ENCODE measurements at places on chromosomes 7 and 10.

- no peaks in the 10 kb centered on the region for H3K4me1 ChIP-seq
- no peaks in the 10 kb centered on the region for H3K36me3 ChIP-seq
- H3K27me3 ChIP-seq = no peaks in the 10 kb centered on the region
- no peak overlapping the region for H3K4me3 ChIP-seq
- no peak for DNase-seq
- no peak overlapping the region for H3K27ac ChIP-seq
These were observed 255.8 kb downstream of the ABCA13 start for GRCh38 chr7:48426966-48427555.

GRCh38 chr10:106320876-106321275 is 843.6 kb downstream of the SORCS1 start:
- H3K27me3 ChIP-seq = no peaks in the 10 kb centered on the region
- H3K27ac ChIP-seq = no peak overlapping the region
- no peaks in the 10 kb centered on the region for H3K36me3 ChIP-seq
- no peaks in the 10 kb centered on the region for H3K4me1 ChIP-seq
- DNase-seq = no peak
- H3K4me3 ChIP-seq = no peak overlapping the region

- peaks cover 8% of the 10 kb centered on the region for H3K4me1 ChIP-seq
- H3K27me3 ChIP-seq = no peaks in the 10 kb centered on the region
- peak; percentile 33 for DNase-seq
- H3K27ac ChIP-seq = peak overlapping the region; percentile 88
These were observed 529 bp downstream of the HPS1 start for GRCh38 chr10:98446151-98446660.

- H3K27ac ChIP-seq = no peak overlapping the region
- peaks cover 2% of the 10 kb centered on the region for H3K4me1 ChIP-seq
- H3K36me3 ChIP-seq = no peaks in the 10 kb centered on the region
- no peak overlapping the region for H3K4me3 ChIP-seq
These were observed 33.3 kb downstream of the CASP7 start for GRCh38 chr10:113712755-113713639.

DNA sequence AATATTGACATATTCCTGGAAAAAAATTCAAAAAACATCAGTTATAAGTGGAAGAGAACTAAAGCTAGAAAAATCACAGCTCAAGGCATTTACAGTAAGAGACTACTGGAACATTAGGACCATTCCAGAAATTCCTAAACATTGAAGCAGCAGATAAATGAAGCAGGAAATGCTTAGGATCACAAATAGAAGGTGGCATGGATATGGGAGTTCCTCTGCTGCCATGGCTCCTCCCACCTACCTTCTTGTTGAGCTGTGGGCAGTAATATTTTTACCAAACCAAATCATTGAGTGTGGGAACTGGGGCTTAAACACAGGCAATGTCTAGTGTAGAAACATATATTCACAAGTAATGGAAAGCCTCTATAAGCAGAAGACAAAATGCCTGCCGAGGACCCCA is 292.8 kb downstream of the ANKRD7 start:
- H3K36me3 ChIP-seq = no peaks in the 10 kb centered on the region
- DNase-seq = peak; percentile 40
- no peak overlapping the region for H3K4me3 ChIP-seq
- no peaks in the 10 kb centered on the region for H3K27me3 ChIP-seq

GRCh38 chr10:20369863-20370736 is 527.0 kb downstream of the NEBL start:
- no peak overlapping the region for H3K4me3 ChIP-seq
- H3K27ac ChIP-seq = no peak overlapping the region
- H3K4me1 ChIP-seq = no peaks in the 10 kb centered on the region
- H3K27me3 ChIP-seq = no peaks in the 10 kb centered on the region
- H3K36me3 ChIP-seq = no peaks in the 10 kb centered on the region

DNA sequence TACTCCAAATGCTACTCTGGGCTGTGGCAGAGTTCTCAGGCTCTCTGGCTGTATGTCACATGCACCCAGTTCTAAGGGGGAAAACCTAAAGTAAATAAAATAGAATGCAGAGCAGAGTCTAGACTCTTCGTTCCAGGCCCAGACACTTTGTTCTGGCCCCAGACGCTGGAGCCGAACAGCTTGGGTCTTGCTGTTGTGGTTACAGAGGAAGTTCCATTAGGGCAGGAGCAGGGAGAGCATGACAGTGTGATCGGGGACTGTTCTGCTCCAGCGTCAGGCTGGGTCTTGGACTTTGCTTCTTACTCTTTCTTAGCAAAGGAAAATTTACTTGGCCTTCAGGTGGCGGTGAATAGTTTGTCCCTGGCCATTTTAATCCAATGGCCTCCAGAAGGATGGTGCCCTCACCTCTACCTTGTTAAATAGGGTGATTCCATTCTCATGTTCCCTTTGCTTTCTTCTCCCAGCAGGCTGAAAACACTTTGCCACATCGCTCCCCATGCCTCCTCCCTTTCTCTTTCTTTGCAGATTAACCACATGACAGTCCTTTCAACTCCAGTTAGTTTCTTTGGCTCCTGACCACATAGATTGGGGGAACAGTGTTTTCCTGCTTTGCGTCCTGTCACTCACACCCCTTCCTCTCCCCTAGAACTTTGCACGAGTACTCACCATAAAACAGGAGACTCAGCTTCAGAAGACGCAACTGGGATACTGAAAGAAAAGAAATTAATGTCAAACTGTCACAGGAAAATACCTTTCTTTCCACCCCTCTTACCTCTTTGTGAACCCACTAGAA is 730.8 kb downstream of the SUGCT start:
- no peak for DNase-seq
- no peaks in the 10 kb centered on the region for H3K36me3 ChIP-seq
- H3K27me3 ChIP-seq = no peaks in the 10 kb centered on the region
- no peak overlapping the region for H3K4me3 ChIP-seq
- no peak overlapping the region for H3K27ac ChIP-seq

GRCh38 chr7:135326636-135327280 is 93.1 kb downstream of the STRA8 start:
- H3K27me3 ChIP-seq = peaks cover 5% of the 10 kb centered on the region
- H3K4me3 ChIP-seq = no peak overlapping the region
- H3K36me3 ChIP-seq = no peaks in the 10 kb centered on the region
- H3K27ac ChIP-seq = no peak overlapping the region
- peak; percentile 8 for DNase-seq

DNA sequence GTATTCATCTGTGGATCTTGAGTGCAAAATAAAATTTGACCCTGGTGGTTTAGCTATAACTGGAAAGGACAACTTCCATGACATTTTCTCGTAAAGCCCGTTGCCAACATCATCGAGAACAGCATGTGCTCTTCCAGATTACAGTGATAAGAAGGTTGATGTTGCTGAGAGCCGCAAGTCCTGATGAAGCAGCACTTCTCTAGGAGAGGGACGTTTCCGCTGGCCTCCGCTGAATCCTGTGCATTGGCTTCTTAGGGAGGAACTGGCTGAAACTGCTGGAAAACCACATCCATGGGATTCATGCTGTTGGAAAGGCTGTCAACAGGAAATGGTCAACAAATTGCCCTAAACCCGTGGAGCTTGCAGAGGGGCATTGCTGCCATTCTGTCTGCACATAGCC is 21.4 kb upstream of the ABCB5 start:
- no peak overlapping the region for H3K4me3 ChIP-seq
- no peaks in the 10 kb centered on the region for H3K27me3 ChIP-seq
- no peaks in the 10 kb centered on the region for H3K4me1 ChIP-seq
- no peak for DNase-seq
- H3K27ac ChIP-seq = no peak overlapping the region

DNA sequence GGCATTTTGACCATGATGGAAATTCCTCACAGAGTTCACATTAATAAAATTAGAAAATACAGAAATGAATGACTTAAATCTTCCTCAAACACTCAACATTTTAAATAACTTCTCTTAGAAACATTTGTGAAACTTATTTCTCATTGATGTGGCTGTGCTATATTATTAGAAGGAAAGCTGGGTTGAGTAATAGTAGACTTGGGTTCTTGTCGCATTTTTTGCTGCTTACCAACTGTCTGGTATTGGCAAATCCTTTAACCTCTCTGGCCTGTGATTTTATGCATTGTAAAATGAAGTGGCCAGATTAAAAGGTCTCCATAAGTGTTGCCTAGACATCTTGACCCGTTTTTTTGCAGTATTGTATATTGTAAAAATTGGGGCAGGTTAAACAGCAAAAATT is 66.5 kb downstream of the VPS50 start:
- H3K27me3 ChIP-seq = no peaks in the 10 kb centered on the region
- H3K36me3 ChIP-seq = no peaks in the 10 kb centered on the region
- H3K27ac ChIP-seq = no peak overlapping the region
- no peak overlapping the region for H3K4me3 ChIP-seq
- no peaks in the 10 kb centered on the region for H3K4me1 ChIP-seq

DNA sequence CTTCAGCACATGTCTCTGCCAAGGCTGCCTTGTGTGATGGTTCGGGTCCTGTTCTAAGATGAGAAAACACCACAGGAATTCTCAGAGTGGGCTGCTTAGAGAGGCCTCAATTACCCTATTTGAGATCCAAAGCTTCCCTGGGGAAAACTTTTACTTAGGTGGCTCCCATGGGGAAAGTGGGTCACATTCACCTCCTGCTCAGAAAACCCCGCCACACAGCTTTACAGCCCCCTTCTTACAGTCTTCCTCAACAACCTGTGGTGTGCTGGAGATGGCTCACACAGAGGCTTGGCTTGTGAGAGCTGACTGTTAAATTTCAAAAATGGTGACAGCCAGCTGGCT is 36.6 kb upstream of the KCNIP2 start:
- H3K4me3 ChIP-seq = no peak overlapping the region
- H3K27ac ChIP-seq = peak overlapping the region; percentile 51
- no peaks in the 10 kb centered on the region for H3K36me3 ChIP-seq
- no peak for DNase-seq
- H3K4me1 ChIP-seq = peaks cover 3% of the 10 kb centered on the region

GRCh38 chr7:25101817-25102216 is 23.2 kb downstream of the CYCS start:
- no peaks in the 10 kb centered on the region for H3K27me3 ChIP-seq
- DNase-seq = no peak

DNA sequence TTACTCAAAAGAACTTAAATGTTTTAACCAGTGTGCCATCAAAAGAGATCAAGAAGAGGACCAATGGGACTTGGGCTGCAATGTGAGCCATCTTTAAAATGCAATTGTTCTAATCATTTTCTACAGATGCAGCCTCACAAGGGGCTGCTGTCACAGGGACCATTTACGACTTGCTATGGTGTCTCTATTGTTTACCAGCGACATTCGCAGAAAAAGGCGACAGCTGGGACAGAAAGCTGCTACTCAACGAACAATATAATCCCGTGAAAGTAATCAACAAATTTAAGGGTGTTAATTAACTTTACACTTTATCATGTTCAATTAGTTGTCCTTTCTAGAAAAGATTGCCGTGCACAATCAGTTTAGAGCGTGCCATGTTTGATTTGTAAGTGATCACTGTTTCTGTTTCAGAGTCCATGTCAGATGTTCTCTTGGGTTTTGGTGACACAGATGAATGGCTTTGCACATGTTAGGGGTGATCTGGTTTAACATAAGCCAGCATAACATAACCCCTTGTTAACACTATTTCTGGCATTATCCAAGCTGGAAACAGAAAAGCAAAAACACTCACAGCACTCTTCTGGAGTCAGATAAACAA is 110.8 kb downstream of the HIBADH start:
- H3K4me1 ChIP-seq = no peaks in the 10 kb centered on the region
- H3K27me3 ChIP-seq = no peaks in the 10 kb centered on the region
- no peak overlapping the region for H3K27ac ChIP-seq

- H3K4me3 ChIP-seq = no peak overlapping the region
- no peak overlapping the region for H3K27ac ChIP-seq
- no peaks in the 10 kb centered on the region for H3K36me3 ChIP-seq
- no peaks in the 10 kb centered on the region for H3K4me1 ChIP-seq
These were observed 226.5 kb upstream of the STEAP1 start for GRCh38 chr7:89927762-89928161.

- no peaks in the 10 kb centered on the region for H3K4me1 ChIP-seq
- H3K36me3 ChIP-seq = no peaks in the 10 kb centered on the region
- no peaks in the 10 kb centered on the region for H3K27me3 ChIP-seq
- no peak overlapping the region for H3K27ac ChIP-seq
- no peak overlapping the region for H3K4me3 ChIP-seq
These were observed 96.4 kb downstream of the COBL start for GRCh38 chr7:51220226-51220625.

DNA sequence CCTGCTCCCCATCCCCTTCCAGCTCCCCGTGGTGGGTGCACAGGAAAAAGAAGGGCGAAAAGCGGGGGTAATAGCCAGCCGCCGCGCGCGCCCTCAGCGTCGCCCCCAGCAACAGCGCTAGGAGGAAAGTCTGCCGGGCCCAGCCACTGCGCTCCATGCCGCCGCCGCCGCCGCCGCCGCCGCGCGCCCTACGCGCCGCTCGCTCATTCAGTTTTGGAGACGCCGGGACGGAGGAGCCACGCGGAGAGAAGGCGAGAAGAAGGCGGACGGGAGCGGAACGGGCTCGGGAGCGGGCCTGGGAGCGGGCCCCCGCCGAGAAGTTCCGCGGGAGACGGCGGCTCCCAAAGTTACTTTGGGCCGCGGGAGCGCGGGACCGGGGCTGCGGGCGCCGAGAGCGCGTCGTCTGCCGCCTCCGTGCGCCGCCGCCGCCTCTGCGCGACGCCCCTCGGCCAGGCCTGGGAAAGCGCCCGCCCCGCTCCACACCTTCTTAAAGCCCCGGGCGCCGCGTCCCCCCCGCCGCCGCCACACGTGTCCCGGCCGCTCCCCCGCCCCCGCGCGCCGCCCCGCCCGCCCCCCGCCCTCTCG is at the start of gene RELN:
Gene RELN (minus strand): TSS at position 459 of the 585 bp plus-strand sequence. CDS start 302 bp downstream, at position 157.
- peak; percentile 49 for DNase-seq
- peaks cover 2% of the 10 kb centered on the region for H3K4me1 ChIP-seq
- peaks cover 14% of the 10 kb centered on the region for H3K27me3 ChIP-seq
- no peak within 1 kb of the TSS for H3K27ac ChIP-seq

DNA sequence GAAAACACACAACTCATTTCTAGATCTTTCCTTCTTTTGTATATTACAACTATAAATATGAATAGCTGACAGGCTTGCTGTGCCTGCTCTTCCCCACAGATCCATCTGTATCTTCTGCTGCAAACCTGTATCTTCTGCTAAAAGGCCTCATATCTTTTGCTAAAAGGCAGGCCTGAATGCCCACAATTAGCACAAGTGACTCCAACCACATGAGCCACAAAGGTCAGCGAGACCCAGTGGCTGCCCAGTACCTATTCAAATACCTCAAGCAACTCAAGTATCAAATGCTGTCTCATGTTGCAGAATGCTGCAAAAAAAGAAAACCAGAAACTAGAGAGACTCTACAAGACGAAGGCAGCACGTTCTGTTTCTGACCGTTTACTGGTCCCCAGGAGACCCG is 54.5 kb upstream of the ATP6V0A4 start:
- no peak overlapping the region for H3K4me3 ChIP-seq
- no peak for DNase-seq
- H3K27ac ChIP-seq = no peak overlapping the region
- H3K36me3 ChIP-seq = no peaks in the 10 kb centered on the region

GRCh38 chr10:84293574-84294016 is 34.8 kb upstream of the CCSER2 start:
- H3K36me3 ChIP-seq = no peaks in the 10 kb centered on the region
- peaks cover 3% of the 10 kb centered on the region for H3K4me1 ChIP-seq
- no peak for DNase-seq
- H3K4me3 ChIP-seq = no peak overlapping the region
- H3K27ac ChIP-seq = no peak overlapping the region

All from fibroblast of lung (primary cell).